ENCODE measurements at places on chromosomes 3 and 15.

DNA sequence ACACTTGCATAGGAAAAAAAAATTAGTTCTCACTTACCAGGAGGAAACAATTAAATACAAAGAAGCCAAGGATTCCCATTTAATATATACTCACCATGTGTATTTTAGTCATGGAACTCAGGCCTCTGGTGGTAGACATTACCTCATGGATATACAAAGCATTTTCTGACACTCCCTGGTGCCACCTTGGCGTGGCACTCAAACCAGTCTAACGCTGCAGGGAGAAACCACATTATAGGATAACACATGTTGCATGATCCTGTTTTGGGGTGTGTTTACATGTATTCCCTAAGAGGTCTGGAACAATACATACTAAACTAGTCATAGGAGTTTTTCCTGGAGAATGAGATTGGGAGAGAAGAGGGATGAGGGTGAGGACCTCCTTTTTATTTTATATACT, 5.9 kb upstream of the RTF1 start:
- no peak for DNase-seq

DNA sequence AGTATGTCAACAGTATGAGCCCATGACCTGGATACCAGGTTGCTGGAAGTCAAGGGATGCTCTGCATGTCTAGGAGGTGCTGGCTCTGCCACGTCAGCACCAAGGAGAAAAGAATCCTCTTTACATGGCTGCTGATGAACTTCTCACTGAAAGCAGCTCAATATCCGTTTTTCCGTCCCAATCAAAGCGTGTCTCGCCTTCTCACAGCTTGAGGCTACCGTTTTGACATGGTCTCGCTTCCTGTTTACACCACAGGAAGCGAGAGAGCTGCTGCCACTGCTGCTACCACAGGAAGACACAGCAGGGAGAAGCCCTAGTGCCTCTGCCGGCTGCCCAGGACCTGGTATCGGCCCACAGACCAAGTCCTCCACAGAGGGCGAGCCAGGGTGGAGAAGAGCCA, 27.3 kb downstream of the STARD5 start:
- DNase-seq, result no peak

- DNase-seq, result no peak
Measured at GRCh38 chr3:194423317-194423716, 24.3 kb upstream of the GP5 start.

DNA sequence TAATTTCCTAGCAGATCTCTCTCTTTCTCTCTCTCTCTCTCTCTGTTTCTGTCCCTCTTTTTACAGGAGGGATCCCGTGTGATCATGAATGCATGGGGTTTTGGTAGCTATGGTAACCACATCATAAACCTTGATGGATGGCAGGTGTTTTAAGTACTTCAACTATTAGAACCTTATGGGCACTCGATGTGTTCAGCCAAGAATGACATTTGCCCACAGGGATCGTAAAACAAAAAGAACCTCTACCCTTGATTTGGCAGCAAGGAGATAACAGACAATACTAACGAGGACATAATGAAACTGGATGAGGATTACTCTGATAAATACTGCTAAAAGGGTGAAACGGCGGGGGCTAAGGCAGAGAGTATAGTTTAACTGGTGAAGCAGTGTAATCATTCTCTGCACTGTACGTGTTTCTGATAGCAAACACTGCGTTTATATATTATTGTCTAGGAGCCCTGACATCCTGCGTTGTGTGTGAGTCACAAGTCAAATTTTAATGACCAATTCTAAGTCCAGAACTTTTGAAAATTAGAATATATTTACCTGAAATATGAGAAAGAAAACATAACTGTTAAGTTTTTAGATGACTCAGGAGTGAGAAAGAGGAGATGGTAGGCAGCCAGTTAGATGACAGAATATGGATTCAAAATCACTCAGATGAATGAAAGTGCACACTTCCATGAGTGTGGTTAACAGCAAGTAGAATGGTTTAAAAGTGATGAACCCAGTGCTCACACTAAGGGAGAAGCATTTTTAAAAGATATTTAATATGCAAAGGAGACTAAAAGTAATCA, 80.3 kb downstream of the OTOL1 start:
- no peak for DNase-seq

DNA sequence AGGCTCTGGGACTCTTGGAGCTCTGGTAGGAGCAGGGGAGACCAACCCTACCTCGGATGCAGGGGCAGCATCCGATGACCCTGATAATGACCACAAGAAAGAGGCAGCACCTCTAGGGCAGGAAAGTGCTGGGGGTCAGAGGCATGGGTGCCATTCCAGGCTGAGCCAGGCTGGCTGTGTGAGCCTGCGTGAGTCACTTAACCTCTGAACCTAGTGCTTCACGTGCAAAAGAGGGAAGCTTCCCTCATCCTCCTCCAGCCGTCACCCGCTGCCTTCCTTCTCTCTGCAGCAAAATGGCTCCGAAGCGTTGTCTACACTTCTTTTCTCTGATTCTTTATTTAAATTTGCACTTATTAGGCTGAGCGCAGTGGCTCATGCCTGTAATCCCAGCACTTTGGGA, 35.5 kb downstream of the ZDHHC19 start:
- DNase-seq, result no peak

DNA sequence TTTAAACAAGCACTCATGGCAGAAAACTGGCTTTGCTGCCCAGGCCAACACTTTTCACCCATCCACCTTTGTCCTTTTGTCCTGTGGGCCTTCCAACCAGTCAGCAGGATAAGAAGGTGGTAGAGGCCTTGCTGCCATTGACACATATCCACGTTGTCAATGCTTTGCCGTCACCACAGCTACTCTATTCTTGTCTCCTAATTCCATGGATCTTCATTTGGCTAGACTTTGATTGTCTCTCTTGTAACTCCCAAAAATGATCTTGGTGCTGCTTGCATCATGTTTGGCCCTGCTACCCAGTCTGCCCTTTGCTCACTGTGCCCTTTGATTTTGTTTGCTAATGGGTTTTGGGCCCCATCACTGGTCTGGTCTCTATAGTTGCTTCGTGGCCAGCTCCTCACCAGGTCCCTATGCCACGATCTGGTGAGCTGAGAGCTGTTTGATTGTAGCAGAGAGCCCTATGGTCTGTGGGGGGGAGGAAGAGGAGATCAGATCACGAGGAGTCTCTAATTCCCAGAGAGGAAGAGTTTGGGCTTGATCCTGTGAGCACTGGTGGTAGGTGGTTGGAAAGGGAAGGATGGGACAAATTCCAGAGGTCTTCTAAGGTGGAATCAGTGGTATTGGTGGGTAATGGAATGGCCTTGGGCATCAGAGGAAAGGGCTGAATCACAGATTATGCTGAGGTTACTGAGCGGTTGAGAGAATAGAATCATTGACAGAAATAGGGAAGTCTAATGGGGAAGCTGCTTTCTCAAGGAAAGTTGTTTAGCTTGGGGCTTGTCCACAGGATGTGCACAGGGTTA, 40.3 kb downstream of the ABHD2 start:
- DNase-seq, result no peak

GRCh38 chr3:13549623-13550422, 898 bp downstream of the FBLN2 start:
- no peak for DNase-seq

DNA sequence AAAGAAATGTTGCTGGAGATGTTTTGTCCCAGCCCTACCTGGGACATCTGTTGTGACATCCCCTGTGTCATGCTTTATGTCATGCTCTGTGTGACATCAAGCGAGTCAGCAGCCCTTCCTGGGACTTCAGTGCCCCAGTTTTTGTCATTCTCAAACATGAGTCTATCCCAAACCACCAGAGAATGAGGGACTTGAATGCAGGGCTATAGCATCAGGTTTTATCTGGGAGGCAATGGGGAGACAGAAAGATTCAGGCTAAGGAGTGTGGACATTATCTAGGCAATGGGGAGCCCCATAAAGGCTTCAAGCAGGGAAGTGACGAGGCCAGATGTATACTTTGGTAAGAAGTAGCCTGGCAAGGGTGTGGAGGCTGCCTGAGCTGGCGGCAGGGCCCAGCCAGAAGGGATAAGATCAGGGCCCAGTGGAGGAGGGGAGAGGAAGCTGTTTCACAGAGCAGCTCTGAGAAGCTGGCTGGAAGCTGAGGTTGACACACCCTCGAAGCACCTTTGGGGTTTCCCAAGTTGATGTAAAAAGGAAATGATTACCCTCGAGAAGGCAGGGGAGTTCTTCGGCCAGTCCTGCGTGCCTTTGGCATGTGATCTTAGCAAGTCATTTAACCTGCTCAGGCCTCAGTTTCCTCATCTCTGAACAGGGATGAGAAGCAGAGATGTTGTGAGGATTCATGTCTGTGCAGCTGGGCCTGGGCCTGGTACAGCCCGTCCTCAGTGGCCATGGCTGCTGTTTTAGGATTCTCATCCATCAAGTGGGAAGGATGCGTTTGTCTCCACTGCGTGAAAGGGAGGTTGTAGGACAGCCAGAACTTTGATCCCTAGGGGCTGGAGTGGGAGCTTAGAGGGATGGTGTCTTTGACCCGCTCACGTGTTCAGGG, 34.3 kb downstream of the IRAK2 start:
- DNase-seq, result peak; percentile 96

DNA sequence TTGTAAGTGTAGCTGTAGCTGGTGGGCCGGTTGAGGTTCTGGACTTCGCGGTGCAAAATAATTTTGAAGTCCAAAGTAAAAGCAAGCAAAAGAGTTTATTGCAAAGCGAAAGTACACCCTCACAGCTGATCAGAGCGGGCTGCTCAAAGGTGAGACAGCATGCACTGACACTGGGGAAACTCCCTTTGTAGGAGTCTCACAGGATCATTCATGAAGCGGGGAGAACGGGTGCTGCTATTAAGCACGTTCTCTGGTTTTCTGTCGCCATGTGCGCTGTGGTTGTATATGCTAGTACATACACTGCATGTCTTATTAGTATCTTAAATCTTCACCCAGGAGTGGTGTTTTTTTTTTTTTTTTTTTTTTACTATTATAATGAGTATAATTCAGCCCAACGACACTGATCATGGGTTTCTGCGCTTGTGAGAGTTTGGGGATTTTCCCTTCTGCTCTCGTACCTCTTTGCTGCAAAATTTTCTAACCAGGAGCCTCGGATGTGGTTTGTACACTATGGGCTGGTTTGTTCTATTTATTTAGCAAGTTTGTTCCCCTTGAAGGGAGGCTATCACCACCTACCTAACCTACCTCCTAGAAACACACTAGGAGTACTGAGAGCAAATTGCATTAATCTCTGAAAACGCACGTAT, 1.4 kb upstream of the AP4E1 start:
- DNase-seq, result no peak

- peak; percentile 87 for DNase-seq
Measured at GRCh38 chr15:57537072-57537471, 54.6 kb upstream of the MYZAP start.

DNA sequence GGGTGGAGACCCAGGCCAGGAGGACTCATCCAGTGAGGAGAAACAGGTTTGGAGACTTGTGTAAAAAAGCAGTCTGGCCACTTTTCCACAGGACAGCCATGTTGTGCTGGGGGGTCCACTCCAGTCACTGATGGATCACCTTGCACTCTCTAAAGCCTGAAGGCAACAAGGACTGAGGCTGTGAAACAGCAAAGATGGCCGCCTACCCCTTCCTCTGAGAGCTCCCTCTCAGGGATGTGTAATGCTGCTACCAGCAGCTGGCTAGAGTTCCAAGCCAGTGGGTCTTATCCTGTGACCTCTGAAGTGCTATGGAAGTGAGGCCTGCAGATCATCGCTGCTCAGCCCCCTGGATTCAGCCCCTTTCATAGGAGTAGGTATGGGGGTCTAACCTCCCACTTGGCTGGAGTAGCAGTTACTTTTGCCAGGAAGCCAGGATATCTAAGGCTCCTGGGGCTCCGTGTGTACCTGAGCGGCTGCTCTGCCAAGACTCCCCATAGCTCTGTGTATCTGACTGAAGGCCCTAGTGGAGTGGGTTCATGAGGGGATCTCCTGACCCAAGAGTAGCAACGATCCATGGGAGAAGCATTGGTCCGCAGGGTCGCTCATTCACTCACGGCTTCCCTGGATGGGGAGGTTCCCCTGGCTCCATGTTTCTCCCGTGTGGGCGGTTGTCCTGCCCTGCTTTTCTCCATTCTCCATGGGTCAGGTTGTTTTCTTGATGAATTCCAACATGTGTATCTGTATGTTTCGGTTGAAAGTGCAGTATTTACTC, 69.9 kb upstream of the TNFSF10 start:
- no peak for DNase-seq

DNA sequence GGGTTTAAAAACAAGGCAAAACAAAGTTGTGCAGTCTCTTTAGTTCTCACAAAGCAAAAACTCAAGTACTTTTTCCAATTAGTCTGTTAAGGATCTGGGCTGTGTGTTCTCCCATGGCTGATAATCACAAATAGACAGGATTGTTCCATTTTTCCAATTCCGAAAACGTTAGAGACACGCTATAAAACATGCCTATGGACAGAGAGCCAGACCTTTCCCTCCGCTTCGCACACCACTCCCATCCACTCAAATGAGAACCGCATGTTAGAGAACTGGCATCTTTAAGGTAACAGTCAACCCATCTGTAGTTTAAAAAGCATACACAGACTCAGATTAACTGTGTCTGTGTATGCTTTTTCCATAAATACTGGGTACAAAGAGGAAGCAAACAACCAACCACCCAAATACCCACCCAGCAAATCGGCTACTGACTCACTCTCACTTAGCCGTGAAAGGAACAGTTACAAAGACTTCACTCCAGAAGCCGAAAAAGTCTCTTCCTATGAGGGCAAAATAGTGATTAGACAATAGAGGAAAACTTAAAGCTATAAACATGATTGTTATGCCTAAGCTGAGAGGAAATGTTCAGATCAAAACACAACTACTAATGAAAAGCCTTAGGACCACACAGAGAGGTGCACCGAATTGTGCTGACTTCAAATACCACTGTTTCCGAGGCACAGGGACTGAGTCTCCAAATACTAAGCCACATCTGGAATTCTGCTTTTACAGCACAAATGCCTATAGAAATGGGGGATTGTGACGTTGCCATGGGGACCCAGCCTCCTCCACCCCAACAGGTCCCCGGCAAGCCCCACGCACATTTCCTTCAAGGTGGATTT, 36.1 kb downstream of the IL17RD start:
- no peak for DNase-seq

GRCh38 chr15:70111203-70112073, 13.7 kb upstream of the TLE3 start:
- DNase-seq, result peak; percentile 93

All from cardiac fibroblast (primary cell).